Erythroblast (primary cell): ENCODE measurements at places on chromosomes 2 and 18.

DNA sequence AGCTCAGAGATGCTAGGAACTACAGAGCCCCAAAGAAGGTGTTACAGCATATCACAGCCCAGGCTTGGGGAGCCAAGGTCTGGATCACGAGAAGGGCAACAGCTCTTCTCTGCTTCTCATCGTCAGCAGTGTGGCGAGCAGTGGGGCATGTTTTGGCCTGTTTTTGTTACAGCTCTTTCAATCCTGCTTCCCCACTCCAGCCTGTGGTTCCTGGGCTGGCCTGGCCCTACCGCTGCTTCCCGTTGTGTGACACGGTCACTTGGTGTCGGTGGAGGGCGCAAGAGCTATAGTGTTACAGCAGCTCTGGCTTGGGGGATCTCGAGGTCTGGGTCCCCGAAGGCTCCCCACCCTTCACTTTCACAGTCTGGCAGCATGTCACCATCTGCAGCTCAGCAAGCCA, 870.2 kb downstream of the CBLN2 start:
- no peak for DNase-seq

- DNase-seq = no peak
Measured at GRCh38 chr2:215236131-215236530, 75.7 kb upstream of the ATIC start.

GRCh38 chr18:57052173-57052572, 94.7 kb upstream of the BOD1L2 start:
- DNase-seq = peak; percentile 23

- DNase-seq = no peak
Measured at GRCh38 chr18:63207143-63207790, 112.3 kb downstream of the BCL2 start.

GRCh38 chr2:48048476-48049171, 142.3 kb upstream of the FBXO11 start:
- DNase-seq = no peak

DNA sequence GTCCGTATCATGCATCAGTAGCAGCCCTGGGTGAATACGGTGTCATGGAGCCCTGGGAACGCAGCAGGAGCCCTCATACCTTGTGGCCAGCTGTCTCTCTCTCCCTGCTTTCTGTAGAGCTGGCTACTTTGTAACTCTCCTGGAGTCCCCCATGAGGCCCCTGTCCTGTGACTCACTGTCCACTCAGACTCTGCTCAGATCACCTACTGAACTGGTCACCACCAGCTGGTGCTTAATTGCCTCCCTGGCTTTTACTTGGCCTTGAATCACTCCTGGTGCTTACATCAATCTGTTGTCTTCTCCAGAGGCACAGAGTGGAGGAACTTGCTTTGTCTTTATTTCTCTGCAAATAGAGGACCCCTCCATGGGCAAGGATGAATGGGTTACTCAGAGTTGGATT, 172.7 kb downstream of the HRH4 start:
- DNase-seq = no peak

GRCh38 chr2:205462681-205463345, 219.5 kb upstream of the NRP2 start:
- DNase-seq = no peak
